ENCODE measurements at places on chromosomes 1 and 21.
A peak's percentile ranks its signal among the peaks of the same experiment; 100 is the strongest.

DNA sequence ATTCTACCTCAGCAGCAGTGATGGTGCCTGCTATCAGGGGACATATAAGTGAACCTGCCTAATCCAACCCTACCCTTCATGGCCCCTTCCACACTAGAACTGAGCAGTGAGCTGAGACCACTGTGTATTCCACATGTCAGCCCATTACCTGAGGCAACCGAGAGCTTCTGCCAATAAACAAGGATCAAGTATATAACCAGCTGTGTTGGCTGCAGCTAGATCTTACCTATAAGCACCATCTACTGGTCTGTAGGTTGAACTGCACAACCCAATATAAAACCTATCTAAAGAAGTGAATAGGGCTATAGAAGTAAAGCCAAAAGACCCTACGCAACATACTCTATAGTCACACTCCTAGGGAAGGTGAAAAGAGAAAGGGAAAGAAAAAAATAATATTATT is 376.9 kb downstream of the HHIPL2 start:
- DNase-seq: no peak

DNA sequence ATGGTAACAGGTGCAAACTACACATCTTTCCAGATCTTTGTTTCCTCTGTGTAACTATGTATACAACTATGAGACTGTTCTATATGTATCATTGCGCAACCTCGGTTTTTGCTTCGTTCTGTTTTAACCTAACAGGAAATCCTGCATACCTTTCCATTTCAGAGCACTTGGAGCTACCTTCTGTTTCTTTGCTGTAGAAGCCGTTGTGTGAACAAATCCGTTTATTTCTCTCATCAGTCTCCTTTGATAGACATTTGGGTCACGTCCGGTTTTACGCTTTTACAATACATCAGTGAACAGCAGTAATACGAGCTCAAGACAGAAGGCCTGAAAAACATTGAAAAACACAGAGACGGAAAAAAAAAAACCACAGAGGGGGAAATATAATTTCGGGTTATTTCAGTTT is 10.5 kb downstream of the ATP5IF1 start:
- DNase-seq: no peak

- DNase-seq: no peak
Measured at GRCh38 chr1:164664127-164664526, 105.1 kb downstream of the PBX1 start.

DNA sequence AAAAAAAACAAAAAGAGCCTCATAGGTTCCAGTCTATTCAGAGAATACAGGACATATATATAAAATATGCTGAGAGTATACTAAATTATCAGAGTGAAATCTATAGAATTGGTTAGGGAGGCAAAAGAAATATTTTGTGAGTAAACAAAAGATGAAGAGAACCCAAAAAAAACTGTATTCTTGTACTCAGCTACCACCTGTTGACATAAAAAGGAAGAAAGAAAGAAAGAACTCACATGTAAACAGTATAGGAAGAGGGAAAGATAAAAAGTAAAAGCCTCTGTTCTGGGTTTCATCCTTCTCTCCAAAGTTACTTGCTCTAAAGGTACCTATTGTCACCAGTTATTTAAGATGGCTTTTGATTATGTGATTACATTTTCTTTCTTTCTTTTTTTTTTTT is 9.9 kb upstream of the BNIPL start:
- DNase-seq: no peak

DNA sequence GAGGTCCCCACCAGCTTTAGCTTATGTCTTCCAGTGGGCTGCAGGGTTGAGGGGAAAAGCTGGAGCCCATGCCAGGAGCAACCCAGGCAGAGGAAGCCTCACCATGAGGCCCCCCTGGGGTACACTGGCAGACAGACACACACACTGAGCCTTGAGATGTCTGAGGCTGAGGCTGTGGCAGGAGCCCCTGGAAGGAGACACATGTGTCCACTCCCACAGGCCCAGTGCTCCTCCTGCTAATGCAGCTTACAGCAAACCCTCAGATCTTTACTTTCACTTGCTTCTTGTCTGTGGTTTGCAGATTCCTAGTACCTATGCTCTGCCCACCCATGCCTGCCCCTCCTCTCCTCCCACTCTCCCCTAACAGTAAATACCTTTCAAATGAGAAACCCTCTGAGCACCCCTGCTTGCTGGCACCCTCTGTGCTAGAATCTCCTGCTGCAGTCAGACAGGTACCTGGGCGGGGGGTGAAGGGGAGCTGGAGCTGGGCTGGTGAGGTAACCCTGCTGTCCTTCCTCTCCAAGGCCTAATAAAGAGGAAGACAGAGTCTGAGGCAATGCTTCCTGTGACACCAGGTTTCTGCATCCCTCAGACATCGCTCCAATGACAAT is 63.4 kb upstream of the NEK2 start:
- DNase-seq: peak; percentile 33

GRCh38 chr1:66352792-66353191 is 181.2 kb upstream of the SGIP1 start:
- DNase-seq: no peak

DNA sequence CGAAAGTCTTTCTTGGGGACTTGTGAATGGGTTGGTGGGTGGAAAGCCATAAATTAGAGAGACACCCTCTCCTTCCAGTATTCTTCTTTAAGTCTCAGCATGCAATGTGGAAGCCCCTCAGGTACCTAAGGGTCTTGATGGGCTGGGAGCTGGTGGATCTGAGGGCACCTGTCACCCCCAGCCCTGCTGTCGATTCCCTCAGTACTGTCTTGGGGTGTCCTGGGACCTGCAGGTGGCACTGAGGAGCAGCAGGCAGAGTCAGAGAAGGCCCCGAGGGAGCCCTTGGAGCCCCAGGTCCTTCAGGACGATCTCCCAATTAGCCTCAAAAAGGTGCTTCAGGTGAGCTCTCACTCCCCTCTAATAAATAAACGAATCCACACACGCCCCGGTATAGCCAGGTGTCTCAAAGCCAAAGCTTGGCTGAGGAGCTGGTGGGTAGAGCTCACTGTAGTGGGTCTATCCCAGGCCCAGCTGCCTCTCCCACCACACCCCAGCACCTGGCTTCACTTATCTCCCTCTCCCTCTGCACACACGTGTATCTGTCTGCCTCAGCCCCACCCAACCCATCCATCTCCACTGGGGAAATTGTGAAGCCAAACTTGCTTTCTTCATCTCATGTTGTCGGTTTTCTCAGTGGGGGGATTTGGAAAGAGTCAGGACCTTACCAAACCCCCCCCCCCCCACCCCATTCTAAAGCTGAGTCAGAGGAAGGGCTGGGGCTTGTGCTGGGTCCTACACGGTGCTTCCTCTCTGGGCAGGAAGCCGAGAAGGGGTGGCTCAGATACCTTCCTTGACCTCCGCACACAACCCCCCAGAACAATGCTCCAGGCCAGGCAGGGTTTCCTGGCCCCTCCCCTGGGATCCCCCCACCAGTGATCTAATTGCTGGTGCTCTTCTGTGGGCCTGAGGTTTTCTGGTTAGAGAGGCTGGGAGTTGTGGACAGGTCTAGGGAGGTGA is 1.6 kb downstream of the ADAM15 start:
- peak; percentile 44 for DNase-seq

GRCh38 chr1:198493329-198493728 is 47.2 kb downstream of the ATP6V1G3 start:
- DNase-seq: no peak

- DNase-seq: no peak
Measured at GRCh38 chr21:29639366-29640079, 300.3 kb downstream of the GRIK1 start.

DNA sequence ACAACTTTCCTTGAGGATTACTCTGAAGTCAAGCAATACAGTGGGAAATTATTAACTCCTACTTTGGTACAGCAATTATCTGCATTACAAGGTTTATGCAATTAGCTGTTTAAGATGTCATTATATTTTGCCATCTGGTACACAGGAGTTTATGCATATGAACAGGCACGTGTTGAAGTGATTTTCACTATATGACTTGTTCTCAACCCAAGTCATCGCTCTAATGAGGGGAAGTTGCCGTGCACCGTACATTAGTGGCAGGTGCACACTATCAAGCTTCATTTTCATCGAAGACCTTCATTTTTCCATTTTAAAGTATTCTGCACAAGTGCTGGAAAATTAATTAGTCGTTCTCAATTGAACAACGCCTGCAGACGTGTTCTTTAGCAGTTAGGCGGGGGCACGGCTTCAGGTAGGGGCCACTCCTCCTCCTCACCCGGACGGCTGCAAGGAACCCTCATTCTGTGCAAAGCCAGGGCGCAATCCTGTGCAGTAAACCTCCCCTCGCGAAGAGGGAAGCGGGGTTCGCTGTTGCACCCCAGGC is 39.8 kb upstream of the NFIA start:
- no peak for DNase-seq

DNA sequence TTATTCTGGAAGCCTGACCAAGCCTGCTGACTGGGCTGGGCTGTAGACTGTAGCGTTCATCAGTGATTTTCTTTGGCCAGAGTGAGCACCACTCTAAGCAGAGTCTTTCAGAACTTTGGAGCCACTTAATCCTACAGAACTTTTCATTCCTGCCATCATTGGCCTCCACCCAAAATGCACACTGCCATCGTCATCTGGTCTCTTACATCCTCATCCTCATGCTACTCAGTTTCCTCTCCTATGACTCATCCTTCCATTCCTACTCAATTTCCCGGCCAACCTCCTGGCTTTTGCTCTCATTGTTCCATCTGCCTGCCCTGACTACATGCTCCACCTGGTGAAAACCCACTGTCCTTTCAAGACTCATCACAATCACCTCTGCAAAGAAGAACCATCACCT is 233.8 kb upstream of the USP25 start:
- DNase-seq: peak; percentile 38

- DNase-seq: no peak
Measured at GRCh38 chr1:227785805-227786671, 29.4 kb upstream of the PRSS38 start.

DNA sequence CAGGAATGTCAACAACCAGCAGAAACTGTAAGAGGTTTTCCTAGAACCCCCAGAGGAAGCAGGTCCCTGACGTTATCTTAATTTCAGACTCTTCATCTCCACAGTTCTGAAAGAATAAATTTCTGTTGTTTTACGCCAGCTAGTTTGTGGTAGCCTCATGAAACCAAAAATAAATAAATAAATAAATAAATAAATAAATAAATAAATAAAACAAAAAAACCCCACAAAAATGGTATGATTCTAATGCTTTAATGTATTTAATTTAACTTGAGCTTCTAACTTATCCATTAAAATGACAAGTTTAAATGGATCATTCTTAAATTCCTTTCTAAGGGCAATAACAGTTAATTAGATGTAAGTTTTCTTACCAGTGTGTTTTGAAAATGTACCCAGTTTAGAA is 293.8 kb upstream of the ADAMTS5 start:
- no peak for DNase-seq

DNA sequence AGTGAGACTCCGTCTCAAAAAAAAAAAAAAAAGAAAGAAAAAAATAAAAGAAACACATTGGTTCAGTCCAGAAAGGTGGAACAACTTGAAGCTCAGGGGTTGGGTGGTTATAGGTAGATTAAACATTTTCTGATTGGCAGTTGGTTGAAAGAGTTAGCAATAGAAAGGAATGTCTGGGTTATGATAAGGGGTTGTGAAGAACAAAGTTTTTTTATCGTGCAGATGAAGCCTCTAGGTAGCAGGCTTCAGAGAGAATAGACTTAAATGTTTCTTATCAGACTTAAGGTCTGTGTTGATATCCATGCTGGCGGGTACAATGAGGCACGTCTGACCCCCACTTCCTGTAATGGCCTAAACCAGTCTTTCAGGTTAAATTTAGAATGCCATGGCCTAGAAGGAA is 45.0 kb upstream of the PDE9A start:
- DNase-seq: no peak

- no peak for DNase-seq
Measured at GRCh38 chr1:53116307-53116810, 26.1 kb downstream of the SLC1A7 start.

- DNase-seq: no peak
Measured at GRCh38 chr1:77279929-77280328, 1.9 kb upstream of the AK5 start.

DNA sequence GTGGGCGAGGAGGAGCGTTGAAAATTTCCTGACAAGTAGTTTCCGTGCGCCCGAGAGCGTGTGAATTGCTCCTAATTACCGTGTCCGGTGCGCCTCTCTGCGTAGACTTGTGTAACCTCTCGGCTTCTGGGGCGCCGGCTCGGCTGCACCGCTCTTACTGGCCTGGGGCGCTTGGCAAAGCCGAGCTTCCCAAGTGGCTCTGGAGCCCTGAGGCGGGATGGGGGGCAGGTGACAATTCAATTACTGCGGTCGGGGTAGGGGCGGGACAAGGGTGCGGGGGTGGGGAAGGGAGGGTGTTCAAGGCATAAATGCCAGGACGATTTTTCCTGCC is 392 bp upstream of the DMRTA2 start:
- peak; percentile 31 for DNase-seq

DNA sequence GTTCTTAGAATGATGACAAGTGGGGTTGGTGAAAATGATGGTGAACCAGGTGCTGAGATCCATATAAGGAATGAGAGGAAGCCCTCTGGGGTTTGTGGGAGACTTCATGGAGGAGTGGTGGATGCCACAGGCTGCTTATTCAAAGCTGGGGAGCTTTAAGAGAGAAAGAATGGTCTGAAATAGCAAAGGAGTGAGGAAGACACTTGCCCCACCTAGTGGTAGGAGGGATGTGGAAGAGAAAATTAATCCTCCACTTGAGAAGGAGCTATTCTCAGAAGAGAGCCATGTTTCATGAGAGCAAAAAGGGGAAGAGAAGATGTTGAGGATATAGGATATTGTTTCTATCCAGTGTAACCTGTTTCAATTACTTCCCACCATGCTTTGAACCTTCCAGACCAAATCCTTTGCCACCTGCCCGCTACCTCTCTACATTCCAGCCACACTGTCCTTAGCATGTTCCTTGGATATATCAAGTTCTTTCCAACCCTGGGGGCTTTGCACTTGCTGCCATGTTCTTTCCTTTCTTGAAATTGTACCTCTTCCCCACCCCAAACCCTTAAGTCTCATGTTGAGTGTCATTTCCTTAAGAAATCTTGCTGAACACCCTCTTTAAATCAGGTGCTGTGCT is 19.6 kb upstream of the ZNF648 start:
- peak; percentile 45 for DNase-seq

GRCh38 chr1:153525088-153525728 is 10.6 kb downstream of the S100A6 start:
- no peak for DNase-seq

GRCh38 chr1:163186862-163187261 is 15.9 kb downstream of the RGS5 start:
- DNase-seq: no peak

- no peak for DNase-seq
Measured at GRCh38 chr1:245039196-245039595, 115.6 kb upstream of the KIF26B start.

- no peak for DNase-seq
Measured at GRCh38 chr1:234884006-234884405, 244.6 kb downstream of the TOMM20 start.

GRCh38 chr1:192977089-192977706 is 82.0 kb downstream of the UCHL5 start:
- DNase-seq: no peak

GRCh38 chr21:45893740-45894449 is 87.7 kb upstream of the COL6A1 start:
- DNase-seq: no peak

DNA sequence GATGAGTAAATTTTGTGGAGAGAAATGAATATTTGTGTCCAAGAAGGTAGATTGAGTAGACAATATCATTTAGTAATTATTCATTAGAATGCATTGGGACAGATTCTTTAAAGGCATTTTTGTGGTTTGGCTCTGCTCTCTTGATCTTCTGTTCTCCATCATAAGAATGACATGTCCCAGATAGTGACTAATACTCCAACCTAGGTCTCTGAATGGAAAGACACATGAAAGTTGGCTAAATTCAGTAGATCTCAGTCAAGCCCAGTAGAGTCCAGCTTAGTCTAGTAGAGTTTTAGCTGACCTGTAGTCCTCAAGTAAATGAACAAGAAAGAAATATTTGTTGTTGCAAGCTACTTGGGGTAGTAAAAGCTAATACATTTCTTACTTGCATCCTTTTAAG is 61.8 kb upstream of the DNAH14 start:
- peak; percentile 50 for DNase-seq

All from urothelium cell line (cell line).